HS-5 (cell line): ENCODE measurements at places on chromosomes 16 and 17.

DNA sequence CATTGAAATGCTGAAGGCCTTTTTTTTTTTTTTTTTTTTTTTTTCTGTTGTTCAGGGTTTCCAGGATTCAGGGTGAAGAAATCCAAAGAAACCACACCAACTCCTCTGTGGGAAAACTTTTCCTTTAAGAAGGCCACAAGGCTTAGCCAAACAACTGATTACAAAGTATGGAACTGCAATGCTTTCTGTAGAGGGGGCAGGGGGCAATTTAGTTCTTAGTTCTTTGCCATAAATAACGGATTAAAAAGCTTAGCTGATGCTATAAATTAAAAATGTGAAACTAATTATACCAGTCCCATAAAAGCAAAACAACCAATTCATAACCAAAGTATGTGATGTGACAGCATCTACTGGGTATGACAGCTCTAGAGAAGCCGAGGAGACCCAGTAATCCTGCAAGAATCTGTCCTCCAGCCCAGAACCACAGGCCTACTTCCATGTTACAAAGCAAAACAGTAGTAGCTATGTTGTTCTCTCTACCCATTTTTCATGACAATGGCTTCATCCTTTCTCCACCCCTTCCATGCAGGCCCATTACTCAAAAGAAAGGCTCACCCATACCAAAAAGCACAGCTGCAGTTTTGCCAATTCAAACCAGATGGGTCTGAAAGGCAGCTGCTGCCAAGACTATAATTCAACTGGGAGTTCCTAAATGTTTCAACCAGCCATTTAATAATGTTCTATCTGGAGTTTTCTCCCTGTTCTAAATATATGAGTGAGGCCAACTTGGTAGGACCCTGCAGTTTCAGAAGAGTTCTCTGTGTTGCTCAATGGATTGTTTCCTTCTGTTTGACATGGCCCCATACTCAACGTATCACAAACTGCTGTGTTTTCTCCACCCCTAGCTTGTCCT is 167.1 kb upstream of the ZFHX3 start:
- peak; percentile 89 for DNase-seq

GRCh38 chr16:23952128-23952970 is 116.6 kb downstream of the PRKCB start:
- DNase-seq: no peak

DNA sequence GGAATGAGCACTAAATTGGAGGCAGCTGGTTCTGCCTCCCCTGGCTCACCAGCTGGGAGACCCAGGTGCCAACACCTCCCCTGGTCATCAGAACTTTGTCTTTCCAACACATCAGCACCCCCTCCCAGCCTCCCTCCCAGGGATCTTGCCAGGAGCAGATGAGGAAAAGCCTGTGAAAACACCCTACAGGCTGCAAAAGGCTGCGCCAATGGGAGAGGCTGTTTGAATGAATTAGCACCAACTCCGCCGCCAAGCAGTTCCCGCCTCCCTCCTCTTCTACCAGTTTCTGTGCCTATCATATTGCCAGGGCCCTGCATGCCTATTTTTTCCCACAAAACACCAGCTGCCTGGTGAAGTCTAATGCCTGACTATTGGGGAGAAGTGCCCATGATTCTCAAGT is 137.0 kb downstream of the AIPL1 start:
- DNase-seq: no peak

GRCh38 chr16:79008036-79008868 is 592.3 kb downstream of the MAF start:
- no peak for DNase-seq

DNA sequence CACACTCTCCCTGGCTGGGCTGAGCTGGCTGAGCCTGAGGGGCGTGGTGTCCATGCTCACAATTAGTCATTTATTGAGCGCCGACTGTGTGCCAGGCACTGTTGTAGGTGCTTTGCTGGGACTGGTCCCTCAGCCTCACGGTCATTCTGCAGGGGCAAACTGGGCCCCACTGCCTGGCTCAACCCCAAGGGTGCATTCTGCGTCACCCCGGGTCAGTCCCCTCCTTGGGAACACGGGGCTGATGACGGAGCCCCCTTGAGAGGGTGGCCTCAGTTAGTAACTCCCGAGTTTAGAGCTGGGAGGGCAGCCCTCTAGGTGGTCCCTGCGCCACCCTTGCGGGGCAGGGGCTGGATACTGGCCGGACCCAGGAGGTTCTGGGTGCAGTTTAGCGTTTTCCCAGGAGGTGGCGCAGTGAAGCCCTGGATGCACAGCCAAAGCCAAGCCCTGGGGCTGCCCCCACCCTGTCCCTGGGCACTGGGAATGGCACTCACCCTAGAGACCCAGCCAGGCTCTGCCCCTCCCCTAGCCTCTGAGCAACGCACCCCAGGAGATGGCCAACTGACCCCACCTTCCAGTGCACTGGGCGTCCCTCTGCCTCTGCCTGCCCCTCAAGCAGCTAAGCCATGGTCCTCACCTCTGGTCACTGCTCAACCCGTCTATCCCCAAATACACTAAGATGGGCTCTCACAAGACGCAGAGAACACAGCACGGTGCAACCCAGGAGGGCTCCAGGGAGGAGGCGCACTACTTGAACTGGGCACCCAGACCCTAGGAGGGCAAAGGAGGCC is 243.2 kb upstream of the GSE1 start:
- no peak for DNase-seq

DNA sequence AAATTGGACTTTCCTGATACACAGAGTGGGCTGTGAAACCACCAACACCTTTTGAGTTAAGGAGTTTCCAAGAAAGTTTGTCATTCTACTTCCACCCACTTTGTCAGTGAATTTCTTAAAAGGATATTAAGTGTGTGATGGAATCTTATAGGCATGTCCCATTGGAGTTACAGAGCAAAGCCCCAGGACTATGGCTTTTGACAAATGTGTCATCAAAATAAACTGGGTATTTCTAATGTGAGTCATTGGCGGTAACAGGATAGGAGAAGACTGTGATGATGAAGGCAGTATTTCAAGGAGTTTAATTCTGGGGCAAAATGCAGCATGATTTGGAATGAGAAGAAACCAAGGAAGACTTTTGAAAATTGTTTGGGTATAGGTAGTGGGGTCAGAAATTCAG is 1013.8 kb upstream of the EEF2KMT start:
- no peak for DNase-seq

DNA sequence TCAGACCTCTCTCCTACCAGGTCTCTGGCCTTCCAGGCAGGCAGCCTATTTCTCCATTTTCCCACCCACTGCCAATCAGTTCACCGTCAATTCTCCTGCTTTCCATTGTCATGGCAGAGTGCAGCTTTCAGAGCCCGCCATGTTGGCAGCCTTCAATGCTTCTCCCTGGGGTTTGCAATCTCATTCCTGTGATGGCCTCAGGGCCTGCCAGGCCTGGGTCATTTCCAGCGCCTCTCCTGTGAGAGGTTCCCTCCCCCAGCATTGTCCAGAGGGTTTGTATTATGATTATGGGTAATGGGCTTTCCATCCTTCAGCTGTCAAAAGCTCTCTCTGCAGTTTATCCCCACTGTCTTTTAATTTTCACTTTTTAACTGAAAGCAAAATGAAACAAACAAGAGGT is 716.6 kb upstream of the CDH8 start:
- DNase-seq: no peak

DNA sequence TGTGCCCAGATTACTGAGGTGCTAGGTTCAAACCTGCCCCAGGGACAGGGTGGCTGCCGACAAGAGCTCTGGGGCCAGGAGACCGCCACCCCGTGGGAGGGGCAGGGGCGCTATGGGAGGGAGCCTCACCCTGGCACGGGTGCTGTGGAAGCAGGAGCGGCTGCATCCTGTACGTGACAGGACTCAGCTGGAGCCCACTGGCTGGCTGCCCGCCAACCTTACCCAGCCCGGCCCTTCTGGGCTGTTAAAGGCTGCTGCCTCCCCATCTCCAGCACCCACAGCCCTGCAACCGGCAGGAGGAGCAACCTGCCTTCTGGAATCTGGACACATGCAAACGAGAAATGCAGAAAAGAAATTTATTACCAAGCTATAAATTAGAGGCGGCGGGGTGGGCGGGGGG is 11.2 kb downstream of the PAM16 start:
- no peak for DNase-seq

- DNase-seq: no peak
Measured at GRCh38 chr17:5485270-5486205, at the start of gene DERL2. DERL2 (minus strand) TSS chr17:5486178; CDS start chr17:5486161, 17 bp downstream.

DNA sequence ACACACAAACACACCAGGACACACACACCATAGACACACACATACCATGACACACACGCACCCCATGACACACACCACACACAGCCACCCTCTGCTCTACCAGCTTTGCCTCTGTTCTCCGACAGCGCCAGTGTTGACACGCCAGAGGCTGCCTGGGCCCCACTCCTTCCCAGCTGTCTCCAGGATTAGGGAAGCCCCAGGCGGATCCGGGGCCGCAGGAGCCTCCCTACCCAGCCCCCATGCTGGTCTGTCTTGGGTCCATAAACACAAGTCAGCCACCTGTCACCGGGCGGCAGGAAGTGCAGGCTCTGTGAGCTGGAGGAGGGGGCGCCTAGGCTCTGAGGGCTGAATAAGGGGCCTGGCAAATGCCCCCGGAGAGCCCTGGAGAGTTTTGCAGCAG is 10.5 kb downstream of the TBC1D16 start:
- DNase-seq: no peak

DNA sequence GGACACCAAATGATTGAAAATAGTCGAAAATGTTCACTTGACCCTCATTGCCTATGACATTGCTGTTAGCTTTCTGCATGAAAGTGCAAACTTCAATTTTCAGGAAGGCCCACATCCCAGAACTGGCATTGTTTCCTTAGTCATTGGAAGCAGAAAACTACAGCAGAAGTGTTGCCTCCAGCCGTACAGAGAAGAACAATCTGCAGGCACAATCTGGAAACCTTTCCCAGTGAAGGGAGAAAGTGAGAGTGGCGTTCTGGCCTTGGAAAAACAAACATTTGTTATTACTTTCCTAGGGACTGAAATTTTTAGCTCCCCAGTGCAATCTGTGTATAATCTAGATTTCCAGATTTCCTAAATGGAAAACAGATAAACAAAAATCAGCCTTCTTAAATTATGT is 529.5 kb upstream of the RBFOX1 start:
- DNase-seq: no peak

- no peak for DNase-seq
Measured at GRCh38 chr16:56355221-56355620, 70.1 kb downstream of the AMFR start.

GRCh38 chr16:73083271-73083670 is 35.3 kb upstream of the ZFHX3 start:
- DNase-seq: no peak

DNA sequence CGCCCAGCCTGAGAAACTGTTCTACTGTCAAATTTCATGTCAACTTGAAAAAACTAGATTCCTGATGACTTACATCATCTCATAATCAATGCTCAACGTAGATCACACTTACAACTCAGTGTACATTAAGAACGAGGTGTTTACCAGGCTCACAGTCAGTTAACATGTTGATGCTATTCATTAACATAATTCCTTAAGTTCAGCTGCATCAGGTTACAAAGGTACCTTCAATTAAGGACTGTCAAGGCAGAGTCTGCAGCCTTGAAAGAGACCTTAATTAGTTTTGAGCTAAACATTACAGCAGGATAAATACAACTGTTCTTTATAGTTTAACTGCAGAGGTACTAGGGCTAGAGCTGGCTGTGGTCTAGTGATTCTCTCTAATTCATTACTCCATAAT is 1.9 kb downstream of the GNA13 start:
- DNase-seq: no peak

GRCh38 chr16:49281480-49281842 is at the start of gene CBLN1:
CBLN1 (minus strand) TSS chr16:49281838; CDS start chr16:49281465, 373 bp downstream.
- DNase-seq: no peak

GRCh38 chr17:45342306-45342705 is 25.5 kb upstream of the MAP3K14 start:
- no peak for DNase-seq

GRCh38 chr16:66516808-66517585 is 32.9 kb downstream of the TK2 start:
- DNase-seq: peak; percentile 95

DNA sequence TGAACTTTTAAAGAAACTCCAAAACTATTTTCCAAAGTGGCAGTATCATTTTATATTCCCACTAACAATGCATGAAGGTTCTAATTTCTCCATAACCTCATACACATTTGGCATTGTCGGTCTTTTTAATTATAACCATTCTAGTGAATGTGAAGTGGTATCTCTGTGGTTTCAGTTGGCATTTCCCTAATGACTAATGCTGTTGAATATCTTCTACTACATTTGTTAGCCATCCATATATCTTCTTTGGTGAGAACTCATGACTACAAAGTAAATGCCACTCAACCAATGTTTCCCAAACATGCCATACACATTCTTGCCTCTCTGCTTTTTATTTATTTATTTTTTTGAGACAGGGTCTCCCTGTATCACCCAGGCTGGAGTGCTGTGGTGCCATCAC is 31.7 kb upstream of the TAOK1 start:
- peak; percentile 19 for DNase-seq

GRCh38 chr17:18963126-18964017 is 11.4 kb downstream of the SLC5A10 start:
- peak; percentile 23 for DNase-seq

- DNase-seq: peak; percentile 62
Measured at GRCh38 chr16:30567991-30568638, 3.4 kb downstream of the ZNF688 start.

GRCh38 chr16:54208237-54208636 is 78.3 kb downstream of the IRX3 start:
- no peak for DNase-seq

DNA sequence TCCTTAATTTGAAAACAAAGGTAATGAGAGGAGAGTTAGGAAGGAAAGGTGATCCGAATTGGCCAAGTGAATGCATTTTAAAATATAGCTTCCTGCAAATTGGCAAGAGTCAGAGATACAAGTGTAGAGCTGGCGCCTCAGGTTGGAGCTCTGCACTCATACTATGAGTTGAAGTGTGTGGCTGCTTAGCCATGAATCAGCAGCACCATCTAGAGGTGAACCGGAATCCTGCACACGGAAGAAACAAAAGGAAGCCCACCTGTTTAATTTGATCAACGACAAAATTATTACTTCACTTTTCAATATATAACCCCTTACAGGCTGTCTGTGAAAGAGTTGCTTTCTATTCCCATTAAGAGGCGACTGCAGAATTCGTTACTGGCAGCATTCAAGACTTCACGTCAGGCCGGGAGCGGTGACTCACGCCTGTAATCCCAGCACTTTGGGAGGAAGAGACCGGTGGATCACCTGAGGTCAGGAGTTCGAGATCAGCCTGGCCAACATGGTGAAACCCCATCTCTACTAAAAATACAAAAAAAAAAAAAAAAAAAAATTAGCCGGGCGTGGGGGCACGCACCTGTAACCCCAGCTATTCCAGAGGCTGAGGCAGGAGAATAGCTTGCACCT is 1253.7 kb upstream of the CDH8 start:
- no peak for DNase-seq

- no peak for DNase-seq
Measured at GRCh38 chr16:88769617-88770460, 15.2 kb downstream of the PIEZO1 start.

- no peak for DNase-seq
Measured at GRCh38 chr17:68482576-68483041, 25.3 kb upstream of the WIPI1 start.

- DNase-seq: peak; percentile 78
Measured at GRCh38 chr16:31138621-31139578, 3.4 kb upstream of the PRSS8 start.

- no peak for DNase-seq
Measured at GRCh38 chr16:78749745-78750268, 650.4 kb downstream of the WWOX start.
